ENCODE measurements at places on chromosomes 1 and 21.

DNA sequence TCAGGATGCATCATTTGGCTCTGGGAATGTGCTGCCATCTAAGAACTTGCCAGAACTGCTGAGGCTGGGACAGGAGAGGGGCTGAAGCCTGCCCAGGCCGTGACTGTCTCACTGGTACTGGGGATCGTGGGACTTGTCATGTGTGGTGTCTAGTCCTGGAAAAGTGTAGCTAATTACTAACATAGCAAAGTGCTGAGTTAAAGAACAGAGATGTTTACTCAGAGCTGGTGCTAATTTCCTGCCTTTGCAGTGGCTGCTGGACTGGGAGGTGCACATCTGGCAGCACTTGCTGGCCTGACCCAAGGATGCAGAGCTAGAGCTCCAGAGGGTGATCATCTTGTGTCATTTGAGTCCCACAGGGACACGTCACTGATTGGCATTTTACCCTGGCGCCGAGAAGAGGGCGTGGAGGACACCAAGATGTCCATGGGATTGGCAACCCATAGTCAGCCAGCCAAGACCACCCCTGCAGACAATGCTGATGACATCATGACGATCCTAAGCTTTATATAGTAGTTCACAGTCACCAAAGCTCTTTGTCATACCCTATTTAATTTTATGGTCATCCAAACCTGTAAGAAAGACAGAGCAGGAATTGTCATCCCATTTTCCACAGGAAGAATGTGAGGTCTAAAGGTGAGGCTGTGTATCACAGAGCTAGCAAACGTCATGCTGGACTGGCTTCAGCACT, 110.1 kb upstream of the SLC44A3 start:
- DNase-seq = no peak

- no peak for DNase-seq
These were observed 68.9 kb downstream of the DUSP10 start for GRCh38 chr1:221672965-221673364.

DNA sequence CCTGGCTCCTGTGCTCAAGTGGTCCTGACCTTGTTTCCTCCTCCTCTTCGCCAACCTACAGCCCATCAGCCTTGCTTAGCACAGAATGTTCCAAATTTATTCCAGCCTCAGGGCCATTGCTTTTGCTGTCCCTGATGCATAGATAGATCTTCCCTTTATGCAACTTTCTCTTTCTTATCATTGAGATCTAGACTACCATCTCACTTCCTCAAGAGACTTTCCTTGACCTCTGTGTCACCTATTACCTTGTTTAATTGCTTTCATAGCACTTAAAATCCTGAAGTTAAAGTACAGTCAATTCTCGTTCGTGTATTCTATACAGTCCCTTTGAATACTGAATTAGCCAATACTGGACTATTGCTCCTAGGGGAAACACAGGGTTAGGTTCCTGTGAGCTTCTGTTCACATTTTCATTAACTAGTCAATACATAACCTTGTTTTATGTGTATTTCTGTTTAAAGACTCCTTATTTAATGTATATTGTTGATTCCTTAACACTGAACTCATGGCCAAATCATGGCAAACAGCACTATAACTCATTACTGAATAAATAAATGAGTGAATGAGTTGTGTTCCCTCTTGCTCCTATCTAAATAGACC, 26.2 kb upstream of the MCOLN3 start:
- no peak for DNase-seq

DNA sequence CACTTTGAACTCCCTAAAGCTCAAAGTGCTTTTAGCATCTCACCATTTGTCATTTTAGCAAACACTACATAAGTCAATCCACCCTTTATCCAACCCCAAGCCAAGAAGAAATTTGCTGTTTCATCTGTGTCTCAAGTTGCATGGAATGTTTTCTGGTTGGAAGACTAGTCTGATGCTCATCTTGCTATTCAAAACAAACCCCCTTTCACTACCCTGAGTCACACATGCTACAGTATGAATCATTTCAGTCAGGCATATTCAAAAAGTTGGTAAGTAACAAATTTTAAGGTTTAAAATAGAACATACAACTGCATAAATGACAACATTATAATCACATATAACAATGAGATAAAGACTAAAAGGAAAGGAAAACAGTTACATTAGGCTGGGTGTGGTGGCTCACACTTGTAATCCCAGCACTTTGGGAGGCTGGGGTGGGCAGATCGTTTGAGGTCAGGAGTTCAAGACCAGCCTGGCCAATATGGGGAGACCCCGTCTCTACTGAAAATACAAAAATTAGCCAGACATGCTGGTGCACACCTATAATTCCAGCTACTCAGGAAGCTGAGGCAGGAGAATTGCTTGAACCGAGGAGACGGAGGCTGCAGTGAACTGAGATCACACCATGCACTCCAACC, 38.7 kb downstream of the DSTYK start:
- DNase-seq = no peak

- DNase-seq = no peak
These were observed 180.8 kb upstream of the KCNK2 start for GRCh38 chr1:214901718-214902117.

DNA sequence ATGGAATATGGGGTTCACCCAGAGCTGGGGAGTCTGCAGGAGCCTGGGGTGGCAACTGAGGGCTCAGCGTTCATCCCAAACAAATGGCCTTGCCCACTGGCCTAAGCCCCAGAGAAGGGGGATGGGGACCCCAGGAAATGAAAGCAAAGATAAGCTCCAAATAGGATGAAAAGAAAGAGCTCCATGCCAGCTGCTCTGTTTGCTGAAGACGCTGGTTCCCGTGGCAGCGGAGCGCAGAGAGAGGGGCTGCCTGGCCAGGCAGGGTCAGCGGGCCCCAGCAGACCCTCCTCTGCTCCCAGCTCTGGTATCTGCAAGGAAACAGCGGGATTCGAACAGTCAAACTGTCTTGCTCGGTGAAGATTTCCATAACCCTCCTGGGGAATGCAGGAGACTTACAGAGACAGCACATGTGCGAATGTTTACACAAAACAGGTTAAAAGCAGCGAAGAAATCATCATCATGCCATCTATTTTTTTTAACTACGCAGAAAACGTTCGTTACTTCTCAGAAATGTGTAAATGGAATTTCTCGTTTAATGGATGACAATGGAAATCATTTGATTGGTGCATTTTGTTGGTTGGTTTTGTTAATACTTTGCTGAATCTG, 94.4 kb downstream of the PDE9A start:
- DNase-seq = no peak

- DNase-seq = no peak
These were observed 48.8 kb downstream of the WARS2 start for GRCh38 chr1:119091618-119092017.

GRCh38 chr1:107048241-107048640, 8.2 kb upstream of the PRMT6 start:
- DNase-seq = no peak

DNA sequence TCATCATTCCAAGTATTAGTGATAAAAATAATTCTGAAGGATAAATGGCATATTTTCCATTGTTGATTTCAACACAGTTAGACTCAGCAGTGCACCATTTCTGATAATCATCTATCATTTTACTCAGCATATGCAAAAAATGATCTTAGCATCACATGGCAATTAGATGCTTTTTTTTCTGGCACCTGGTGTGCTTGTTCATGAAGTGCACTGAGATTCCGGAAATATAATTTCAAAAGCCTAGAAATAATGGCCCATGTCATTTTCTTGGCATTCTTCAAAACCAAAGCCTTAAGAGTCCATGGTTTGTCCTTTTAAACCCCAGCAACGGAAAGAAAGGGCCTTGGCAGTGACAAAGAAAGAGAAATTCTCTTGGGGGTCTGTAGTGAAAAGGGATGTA, 278.8 kb downstream of the KIF26B start:
- DNase-seq = no peak

DNA sequence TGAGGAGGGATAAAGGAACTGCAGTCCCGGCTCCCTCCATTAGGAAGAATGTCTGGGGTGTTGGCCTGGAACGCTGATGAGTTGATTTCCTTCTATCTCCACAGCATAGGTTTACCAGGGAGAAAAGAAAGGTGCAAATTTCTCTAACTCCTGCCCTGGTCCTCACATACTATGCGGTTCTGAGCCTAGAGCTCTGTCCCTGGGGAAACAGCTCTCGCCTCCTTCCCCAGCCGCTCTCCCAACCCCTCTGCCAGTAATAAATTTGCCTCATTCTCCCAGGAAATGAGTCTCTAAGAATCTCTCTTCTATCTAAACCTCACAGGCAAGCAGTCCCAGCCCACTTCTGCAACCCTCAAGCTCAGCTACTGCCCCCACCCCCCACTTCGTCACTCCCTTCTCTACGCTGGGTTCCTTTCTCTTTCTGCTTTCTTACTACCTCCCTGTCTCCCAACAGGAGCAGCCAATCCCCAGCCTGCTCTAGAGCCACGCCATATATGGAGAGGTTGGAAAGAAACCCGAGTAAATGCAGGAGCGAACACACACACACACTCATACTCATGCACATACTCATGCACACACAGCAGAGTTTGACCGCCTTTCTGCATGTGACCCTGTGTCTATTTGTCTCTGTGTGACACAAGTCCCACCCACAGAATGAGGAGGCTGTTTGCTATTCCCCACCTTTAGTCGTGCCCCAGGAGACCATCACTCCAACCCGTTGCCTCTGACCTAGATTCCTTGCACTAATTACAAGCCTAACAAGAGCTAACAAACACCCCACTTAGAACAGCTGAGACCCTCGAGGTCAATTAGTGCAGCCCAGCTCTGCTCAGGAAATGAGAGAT, 13.4 kb downstream of the PLEKHO1 start:
- DNase-seq = no peak

DNA sequence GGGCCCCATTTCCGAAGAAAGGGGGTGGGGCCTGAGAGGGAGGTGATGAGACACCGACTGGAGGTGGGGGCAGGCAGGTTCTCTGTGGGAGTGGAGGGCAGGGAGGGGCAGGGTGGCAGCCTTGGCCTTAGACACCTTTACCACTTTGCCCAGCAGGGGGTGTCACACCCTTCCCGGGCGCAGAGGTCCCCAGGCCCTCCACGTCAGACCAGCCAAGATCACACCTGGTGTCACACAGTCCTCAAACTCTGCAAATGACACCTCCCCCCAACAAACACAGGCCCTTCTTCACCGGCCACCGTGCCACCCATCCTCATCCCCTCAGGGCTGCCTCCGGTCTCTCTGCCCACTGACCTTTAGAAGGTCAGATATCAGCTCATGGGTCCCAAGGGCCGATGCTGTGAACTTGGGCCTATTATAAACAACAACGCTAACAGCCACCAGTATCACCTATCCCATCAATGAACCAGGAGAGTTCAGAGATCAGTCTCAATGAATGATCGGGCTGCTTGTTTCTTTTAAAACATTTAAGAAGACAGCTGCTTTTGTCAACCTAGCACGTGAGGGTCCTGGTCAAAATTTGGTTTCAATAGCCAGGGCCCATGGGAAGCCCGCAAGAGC, 103.9 kb downstream of the CASZ1 start:
- DNase-seq = peak; percentile 78

DNA sequence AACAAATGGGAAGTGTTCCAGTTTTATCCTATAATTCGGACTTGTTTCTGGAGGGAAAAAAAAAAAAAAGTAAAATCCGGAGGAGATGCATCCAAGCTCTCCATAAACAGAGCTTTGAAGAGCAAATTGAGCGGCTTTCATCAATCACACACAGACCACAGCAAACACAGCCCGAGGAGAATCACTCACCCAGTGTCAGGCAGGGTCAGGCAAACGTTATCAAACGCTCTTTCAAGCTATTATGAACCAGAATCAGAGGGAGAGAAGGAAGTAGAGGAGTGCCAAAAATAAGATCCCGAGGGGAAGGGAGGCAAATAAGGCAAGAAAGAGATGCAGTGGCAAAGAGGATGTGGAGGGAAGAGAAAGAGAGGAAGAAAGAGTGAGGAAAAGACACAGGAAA, 188.3 kb upstream of the CAMK1G start:
- no peak for DNase-seq

DNA sequence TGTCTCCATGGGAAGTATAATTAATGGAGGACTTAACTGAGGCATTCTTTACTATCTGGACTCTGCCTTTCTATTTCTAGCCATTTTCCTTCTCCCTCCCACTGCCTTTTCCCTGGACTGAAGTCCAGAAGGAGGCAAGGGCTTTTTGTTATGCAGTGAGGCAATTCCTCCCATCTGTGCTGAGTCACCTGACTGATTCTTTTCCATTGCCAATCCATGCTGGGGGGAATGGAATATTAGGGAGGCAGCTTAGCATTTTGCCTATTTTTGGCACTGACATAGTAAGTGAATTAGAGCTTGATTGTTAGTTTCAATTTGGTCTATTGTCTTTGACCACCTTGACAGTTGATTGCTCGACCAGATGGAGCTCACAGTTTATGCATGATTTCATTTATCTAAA, 1000.6 kb upstream of the PRMT6 start:
- DNase-seq = no peak

- no peak for DNase-seq
These were observed 165.8 kb upstream of the LRRC7 start for GRCh38 chr1:69401879-69402278.

GRCh38 chr1:246306415-246307037, 200.6 kb downstream of the SMYD3 start:
- no peak for DNase-seq

- no peak for DNase-seq
These were observed 972 bp upstream of the ENTREP3 start for GRCh38 chr1:155256058-155256852.

DNA sequence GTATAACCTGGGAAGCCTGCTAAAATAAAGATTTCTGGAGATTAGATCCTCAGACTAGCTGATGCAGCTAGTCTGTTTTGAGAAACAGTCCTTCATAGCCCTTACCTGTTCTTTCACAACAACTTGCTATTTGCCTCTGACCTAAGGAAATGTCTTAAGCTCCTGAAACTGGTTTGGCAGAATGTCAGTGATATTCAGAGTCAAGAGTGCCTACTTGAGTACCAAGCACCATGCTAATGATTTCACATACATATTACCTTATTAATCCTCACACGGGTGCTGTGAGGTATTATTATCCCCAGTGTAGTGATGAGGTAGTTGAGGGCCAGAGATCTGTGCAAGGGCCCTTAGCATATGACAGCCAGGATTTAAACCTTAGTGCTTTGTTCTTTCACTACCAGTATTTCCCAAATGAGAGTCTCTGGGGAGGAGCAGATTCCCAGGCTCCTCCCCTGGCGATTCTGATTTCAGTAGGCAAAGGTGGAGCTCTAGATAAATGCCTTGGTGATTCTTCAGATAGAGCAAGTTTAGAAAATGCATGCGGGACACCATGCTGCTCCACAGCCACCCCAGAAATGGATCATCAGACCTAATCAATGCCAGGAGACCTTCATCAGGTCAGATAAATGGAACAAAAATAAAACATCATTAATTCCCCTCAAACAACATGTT, 47.4 kb upstream of the WNT2B start:
- no peak for DNase-seq

All from GM12891 (cell line).